ENCODE measurements at places on chromosomes 6 and 20. TPM values are rescaled to one million over a fixed set of nuclear protein-coding genes. Genes with fewer than 3 reads are reported as not detected.

The ANGPT4 gene
- total RNA-seq: not detected

The SIRPB1 gene
- 1.2 TPM for total RNA-seq

DNA sequence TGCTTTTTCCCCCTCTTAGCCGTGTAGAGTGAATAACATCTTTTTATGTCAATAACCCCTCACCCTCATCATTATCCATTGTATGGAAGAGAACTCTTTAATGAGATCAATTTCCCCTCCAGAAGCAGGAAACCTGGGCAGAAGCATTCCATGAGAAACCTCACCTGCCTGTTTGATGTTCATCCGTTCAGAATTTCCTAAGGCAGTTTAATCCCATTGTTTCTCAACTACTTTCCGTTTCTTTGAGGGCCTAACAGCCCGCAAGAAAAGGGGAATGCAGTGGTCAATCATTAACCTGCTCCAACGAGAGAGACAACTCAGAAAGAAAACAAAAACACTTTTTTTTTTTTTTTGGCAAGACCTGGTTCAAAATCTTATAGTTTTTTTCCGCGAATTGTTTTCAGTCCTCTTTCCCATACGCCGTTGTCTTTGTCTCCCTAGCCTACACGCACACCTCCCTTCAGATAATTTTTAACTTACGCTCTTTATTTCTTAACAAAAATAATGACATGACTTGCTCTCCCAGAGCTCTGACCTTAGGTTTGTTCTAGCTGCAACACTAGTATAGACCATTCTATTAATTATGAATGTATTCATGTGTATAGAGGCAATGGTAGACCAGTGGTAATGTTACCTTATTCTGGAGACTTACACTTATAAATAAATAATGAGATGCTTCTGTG is 25.6 kb upstream of the ID4 start:
- DNase-seq: no peak

GRCh38 chr6:18985061-18985460 is 597.9 kb downstream of the RNF144B start:
- DNase-seq: no peak

- no peak for DNase-seq
Observed at GRCh38 chr6:15170126-15170525, 75.7 kb upstream of the JARID2 start.

The DEFB125 gene
- total RNA-seq: not detected

GRCh38 chr6:127148511-127148910 is 30.0 kb downstream of the RSPO3 start:
- peak; percentile 24 for DNase-seq

The ZSCAN23 gene
- total RNA-seq: 0.75 TPM

- no peak for DNase-seq
Observed at GRCh38 chr6:88764081-88764480, 199.3 kb downstream of the RNGTT start.

DNA sequence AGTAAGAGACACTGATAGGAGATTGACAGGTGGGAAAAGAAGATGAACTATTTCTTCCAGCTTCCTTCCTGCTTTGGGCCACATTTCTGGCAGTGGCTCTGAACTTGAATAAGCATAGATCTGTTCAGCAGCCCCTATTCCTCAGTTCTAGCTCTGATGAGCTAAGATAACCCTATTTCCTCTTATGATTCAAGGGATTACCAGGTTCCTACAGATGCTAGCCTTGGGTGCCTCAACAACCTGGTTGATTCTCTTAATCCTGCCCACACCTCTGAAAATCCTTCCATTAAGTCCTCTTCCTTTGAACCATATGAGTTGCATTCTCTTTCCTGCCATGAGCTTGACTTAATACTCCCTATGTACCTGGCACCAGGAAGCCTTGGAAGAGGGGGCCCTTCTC is 49.8 kb upstream of the MOCS1 start:
- no peak for DNase-seq
